ENCODE measurements at places on chromosomes 16 and 17.

DNA sequence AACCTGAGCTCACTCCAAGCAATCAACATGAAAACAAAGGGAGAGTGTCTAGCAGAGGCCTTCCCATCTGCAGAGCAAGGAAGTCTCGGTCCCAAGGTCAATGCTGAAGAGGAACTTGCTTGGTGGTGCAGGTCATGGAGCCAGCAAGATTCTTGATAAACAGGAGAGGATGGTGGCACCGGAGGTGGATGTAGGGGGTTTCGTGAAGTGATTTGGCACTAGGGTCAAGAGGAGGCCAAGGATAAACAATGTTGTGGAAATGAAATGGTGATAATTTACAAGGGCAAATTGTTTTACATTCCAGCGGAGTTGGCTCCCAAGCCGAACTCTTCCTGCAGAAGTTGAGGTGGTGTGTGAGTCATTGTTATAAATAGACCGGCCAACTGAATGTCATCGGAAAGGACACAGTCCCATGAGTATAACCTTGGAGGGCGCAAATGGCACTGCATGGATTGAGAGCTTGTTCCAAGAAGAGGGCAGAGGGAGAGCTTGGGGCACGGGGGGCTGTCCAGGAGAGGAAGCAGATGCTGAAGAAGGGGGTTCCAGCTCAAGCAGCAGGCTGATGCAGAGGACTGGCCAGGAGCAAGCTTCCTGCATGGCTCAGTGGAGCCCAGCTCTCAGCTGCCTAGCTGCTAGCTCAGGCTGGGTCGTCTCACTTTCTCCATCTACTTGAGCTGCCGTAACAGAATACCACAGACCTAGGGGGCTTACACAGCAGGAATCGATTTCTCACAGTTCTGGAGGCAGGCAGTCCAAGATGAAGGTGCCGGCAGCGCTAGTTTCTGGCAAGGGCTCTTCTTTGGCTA, 136.6 kb downstream of the COPRS start:
- no peak for DNase-seq

GRCh38 chr16:2048116-2048543, 345 bp downstream of the TSC2 start:
- no peak for DNase-seq

- DNase-seq, result no peak
Measured at GRCh38 chr17:82090549-82091263, 7.3 kb downstream of the FASN start.

GRCh38 chr17:55426851-55427586, 5.4 kb upstream of the MMD start:
- DNase-seq, result no peak

- DNase-seq, result no peak
Measured at GRCh38 chr17:61547113-61547512, 43.9 kb downstream of the NACA2 start.

DNA sequence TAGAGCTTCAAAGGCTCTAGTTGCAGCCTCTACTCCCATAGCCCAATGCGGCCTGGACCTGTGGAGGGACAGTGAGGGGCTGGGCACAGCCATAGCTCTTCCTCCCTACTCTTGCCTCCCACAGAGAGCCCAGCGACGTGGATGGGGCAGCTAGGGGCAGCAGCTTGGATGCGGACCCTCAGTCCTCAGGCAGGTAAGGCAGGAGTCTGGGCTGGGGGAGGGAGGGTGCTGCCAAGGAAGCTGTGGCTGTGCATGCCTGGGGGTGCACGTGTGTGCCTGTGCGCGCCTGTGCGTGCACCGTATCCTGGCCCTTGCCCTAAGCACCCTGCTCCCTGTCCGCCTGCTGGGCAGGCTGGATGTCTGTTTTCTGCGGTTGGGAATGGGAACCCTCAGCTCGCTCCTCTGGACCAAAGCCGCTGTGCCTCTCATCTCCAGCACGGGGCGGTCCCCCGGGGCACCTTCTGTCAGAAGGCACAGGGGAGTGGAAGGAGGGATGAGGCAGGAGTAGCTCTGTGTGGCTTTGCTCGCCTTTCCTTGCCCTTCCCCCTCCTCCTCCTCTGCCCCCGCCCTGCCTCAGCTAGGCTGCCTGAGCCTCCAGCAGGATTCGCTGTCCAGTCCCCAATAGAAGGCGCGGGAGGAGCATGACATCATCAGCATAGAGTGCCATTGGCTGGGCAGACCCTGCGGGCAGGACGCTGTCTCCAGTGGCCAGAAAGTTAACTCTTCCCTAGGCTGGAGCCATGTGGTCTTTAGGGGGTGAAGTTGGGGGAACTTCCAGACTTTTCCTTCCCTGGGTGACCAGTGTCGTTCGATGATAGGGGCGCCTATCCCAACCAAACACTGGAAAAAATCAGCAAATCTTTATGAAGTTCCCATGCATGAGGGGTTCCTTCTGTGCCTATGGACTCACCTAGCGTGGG, 797 bp downstream of the PRCD start:
- no peak for DNase-seq

DNA sequence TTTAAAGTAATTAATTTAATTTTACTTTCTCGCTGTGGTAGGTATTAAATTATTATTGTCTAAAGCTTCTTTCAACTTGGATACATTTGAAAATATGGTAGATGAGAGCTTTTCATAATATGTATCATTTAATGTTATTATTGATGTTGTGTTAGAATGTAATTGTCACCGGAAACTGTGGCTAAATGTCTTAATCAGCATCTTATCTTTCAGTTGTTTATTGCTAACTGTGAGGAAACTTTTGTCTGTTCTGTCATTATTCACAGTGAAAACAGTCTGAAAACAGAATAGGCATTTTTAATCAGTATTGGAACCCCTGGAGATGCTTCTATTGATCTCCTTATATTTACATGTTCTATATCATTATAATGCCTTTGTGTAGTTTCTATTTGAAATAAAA, 120.7 kb downstream of the STXBP4 start:
- no peak for DNase-seq

DNA sequence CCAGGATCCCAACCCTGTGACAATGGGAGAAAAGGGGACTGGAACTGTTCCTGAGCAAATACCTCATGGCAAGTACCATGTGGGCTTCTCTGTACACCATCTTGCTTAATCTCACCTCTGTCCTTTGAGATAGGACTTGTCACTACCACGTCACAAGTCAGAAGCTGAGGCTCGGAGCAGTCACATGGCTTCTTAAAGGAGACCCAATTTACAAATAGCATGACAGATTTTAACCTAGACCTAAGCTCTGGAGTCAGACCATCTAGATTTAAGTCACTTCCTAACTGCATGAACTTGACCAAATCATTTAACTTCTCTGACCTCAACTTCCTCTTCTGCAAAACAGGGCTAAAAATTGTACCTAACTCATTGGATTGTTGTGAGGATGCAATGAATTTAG, 36.0 kb upstream of the CCL1 start:
- no peak for DNase-seq

GRCh38 chr17:63463771-63464170, 13.1 kb upstream of the ACE start:
- DNase-seq, result no peak

GRCh38 chr16:89219365-89219764, 1.9 kb downstream of the ZNF778 start:
- DNase-seq, result no peak

DNA sequence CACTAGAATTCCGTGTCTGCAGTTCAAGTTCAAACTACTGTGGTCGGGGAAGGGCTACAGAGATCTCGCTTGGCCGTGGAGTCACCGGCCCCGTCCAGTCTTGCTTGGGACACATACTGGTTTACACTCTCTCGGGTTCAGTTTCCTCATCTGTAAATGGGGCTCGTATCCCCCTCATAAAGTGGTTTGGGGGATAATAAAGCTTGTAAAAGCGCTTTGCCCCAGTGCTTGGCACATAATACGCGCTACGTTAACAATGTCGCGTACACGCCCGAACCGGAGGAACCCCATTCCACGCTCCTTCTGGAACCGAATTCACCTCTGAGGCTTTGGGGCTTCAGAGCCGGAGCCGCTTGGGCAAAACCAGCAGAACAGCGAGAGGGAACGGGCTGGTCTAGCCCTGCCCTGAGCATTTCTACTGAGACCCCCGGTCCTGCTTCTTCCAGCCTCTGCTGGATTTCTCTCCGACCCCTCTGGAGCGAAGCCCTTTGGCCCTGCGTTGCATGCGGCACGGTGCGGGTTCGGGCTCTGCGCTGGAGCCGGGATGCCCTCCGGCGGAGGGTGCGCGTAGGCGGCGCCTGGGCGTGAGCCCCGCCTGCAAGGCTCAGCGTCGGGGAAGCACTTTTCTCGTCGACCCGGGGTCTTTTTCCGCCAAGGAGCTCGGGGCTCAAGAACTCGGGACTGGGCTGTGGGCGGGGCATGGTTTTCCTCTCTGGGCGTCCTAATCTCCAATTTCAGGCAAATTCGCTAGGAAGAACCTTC, 26.1 kb upstream of the HOXB13 start:
- no peak for DNase-seq

- DNase-seq, result no peak
Measured at GRCh38 chr17:16599537-16599936, 30.5 kb upstream of the ZNF287 start.

GRCh38 chr17:9436630-9437029, 139.0 kb downstream of the STX8 start:
- DNase-seq, result no peak

DNA sequence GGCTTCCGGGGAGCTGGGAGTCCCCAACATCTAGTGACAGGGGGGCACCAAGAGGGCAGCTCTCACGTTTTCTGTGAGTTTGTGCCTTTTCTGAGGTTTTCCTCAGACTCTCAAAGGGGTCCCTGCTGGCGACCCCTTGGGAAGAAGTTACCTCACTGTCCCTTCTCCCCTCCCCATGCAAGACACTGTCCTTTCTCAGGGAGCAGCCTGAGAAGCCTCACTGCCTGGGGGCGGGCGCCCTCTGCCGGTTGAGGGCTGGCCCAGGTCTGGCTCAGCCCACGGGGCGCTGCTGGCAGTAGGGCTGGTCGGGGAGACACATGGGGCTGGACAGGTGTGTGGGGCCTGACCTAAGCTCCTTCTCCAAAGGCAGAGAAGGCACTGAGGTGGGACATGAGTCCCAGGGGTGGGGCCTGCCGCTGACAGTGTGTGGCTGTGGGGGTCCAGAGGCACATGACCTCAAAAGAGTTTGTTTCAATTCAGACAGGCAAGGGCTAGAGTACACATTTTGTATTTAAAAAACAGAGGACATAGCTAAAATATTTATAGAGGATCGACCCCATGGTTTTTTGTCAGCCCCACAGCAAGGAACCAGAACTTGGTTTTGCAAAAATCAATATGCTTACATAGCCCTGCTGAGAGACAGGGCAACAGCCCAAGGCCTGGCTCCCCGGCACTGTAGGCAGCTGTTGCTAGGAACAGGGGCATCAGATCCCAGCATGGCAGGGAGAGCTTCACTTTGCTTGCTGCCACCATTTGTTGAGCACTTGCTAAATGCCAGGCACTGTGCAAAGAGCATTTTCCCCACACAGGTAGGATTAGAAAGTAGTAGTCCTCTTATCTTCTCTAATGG, 18.5 kb upstream of the ALDH3A1 start:
- DNase-seq, result peak; percentile 3

DNA sequence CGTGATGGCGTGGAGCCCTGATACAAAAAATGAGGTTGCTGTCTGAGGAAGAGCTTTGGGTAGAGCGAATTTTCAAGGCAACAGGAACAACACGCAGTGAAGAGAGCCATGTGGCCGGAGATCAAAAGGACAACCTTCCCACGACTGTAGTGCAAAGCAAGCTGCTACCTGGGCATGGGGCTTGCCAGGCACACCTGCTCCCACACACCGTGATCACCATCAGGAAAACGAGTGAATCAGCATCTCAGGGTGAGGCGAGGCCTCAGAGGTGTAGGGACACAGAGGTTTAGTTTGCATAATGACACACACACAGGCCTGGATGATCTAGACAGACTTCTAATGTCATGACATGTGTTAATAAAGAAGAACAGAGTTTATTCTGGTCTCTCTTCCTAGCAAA, 65.7 kb downstream of the PARN start:
- no peak for DNase-seq

DNA sequence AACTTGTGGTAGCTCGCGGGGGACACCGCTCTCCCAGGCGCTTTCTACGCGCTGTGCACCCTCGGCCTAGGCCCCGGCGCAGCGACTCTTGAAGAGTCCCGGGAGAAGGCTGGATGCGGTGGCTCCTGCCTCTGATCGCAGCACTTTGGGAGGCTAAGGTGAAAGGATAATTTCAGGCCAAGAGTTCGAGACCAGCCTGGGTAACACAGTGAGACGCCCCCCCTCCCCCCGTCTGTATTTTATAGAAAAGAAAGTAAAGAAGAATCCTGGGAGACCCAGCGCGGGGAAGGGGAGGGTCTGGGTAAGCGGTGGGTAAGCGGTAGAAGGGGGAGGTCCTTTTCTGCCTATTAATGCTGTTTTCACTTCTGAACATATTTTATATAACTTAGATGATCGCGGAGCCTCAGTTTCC, 486 bp upstream of the PLLP start:
- no peak for DNase-seq

GRCh38 chr17:2337544-2338314, 428 bp downstream of the SGSM2 start:
- no peak for DNase-seq

GRCh38 chr16:4962716-4963115, 4.6 kb downstream of the SEC14L5 start:
- no peak for DNase-seq

GRCh38 chr17:73196500-73196899, 3.6 kb downstream of the COG1 start:
- DNase-seq, result no peak

DNA sequence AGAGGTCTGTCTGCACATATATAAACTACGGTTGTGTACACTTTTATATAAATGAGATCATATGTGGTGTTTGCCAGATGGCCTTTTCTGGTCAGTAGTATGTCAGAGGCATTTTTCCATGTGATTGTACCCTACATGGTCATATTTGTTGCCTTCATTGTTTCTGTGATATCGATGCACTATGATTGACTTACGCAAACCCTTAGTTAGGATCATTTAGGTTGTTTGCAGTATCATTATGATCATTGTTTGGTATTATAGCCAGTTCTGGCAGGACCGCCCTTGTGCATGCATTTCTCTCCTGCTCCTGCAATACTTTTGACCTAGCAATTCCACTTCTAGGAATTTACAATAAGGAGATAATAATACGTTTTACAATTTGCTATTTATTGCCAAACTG, 169.1 kb downstream of the MSI2 start:
- DNase-seq, result no peak

DNA sequence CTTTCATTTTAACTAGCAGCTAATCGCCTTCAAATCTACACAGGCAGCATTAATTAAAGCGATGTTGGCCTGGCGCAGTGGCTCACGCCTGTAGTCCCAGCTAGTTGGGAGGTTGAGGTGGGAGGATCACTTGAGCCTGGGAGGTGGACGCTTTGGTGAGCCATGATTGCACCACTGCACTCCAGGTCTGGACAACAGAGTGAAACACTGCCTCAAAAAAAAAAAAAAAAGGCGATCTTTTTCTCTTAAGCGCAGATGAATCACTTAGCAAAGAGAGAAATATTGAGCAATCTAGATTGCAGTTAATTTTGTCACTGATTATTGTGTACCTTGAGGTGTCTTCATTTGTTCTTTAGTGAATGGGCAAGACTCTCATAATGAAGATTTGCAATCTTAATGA, 12.4 kb downstream of the SNTB2 start:
- DNase-seq, result no peak

DNA sequence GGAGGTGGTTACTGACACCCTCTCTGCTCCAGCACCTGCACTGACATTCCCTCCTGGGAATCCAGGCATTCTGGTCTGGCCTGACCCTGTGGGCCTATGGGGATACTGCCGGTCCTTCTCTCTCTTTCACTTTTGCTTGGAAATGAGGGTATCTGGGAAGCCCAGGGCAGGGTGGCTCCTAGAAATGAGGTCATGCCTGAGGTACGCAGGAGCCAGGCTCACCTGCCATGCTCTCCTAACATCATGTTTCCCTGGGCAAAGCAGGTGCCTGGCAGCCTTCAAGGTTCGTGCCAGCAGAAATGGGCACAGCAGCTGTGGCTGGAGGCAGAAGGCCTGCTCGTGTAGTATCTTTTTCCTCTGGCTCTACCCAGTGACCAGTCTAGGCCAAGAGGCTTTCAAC, 3.3 kb downstream of the ITGA3 start:
- DNase-seq, result no peak

Measured in KG1 (cell line).